ENCODE measurements at places on chromosomes 5 and 9.

DNA sequence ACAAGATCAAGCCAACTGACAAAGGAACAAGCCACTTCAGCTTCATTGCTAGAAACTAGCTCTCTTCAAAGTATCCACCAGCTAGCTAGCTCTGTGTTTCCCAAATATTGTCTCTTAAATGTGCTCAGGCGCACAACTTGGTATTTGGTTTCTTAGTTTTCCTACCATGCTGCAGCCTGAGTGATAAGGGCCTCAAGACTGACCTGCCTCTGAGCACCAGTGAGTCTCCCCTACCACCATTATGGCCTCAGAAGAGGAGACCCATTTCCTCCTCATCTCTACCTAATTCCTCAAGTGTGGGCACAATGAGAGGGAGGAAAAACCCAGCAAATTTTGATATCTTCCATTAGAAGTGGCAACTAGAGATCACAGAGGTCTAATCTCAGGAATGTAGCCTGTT lies 34.6 kb upstream of the KIF2A start:
- no peak for DNase-seq

DNA sequence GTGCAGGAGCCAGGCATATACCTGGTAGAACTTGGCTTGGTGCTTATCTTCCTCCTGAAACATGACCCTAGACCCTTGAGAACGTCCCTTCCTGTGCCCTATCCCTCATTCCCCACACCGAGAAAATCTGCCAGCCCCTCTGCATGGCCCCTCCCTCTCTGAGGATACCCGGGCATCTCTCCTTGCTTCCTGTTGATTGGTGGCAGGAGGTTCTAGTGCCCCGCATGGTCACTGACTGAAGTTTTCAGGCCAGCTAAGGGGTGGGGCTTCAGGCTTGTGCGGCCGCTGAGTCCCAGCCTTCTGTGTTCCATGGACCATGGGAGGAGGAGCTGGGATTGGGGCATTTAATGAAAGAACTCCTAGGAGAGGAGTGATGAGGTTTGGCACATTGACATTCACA lies 22.8 kb downstream of the IGIP start:
- no peak for DNase-seq

- DNase-seq: peak; percentile 37
Observed at GRCh38 chr9:121819428-121820231, 168.2 kb downstream of the DAB2IP start.

DNA sequence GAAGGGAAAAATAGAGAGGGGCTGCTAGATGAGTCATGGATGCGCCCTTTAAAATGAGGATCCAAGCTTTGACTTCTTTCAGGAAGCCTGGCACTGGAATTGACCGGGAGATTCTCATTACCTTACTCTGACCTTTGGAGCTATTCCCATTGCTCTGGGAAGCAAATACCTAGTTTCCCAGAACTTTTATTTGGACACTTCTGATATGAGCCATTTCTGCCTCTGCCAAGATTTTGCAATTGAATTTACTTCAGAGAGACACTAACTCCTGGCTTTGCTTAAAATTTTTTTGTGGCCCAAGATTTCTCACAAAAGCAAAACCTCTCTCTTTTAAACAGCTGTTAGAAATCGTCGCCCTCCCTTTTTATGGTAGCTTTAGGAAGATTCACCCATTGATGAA lies 15.7 kb upstream of the AGXT2 start:
- no peak for DNase-seq

- no peak for DNase-seq
Observed at GRCh38 chr5:142399891-142400290, 75.1 kb upstream of the SPRY4 start.

- no peak for DNase-seq
Observed at GRCh38 chr9:83622433-83622938, 457 bp upstream of the IDNK start.

DNA sequence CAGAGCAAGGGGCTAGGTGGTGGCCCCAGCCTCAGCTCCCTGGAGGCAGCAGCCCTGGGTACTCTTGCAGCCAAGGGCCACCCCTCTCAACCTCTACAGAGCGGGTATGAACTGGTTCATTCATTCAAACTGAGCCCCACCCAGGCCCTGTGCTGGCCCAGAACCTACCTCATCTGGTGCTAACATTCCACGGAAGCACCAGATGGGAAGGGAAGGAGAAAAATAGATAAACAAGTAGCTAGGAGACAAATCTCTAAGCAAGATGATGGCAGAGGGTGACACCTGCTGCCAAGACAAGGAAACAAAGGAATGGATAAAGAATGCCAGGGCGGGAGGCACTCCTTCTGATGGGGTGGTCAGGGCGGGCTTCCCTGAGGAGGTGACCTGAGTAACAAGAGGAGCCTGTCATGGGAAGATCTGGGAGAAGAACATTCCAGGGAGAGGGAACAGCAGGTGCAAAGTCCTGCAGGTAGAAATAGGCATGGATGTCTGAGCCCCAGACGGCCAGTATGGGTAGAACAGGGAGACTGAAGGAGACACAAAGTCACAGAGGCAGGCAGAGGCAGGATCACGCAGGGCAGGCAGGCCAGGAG lies 6.1 kb downstream of the ST6GALNAC4 start:
- no peak for DNase-seq

DNA sequence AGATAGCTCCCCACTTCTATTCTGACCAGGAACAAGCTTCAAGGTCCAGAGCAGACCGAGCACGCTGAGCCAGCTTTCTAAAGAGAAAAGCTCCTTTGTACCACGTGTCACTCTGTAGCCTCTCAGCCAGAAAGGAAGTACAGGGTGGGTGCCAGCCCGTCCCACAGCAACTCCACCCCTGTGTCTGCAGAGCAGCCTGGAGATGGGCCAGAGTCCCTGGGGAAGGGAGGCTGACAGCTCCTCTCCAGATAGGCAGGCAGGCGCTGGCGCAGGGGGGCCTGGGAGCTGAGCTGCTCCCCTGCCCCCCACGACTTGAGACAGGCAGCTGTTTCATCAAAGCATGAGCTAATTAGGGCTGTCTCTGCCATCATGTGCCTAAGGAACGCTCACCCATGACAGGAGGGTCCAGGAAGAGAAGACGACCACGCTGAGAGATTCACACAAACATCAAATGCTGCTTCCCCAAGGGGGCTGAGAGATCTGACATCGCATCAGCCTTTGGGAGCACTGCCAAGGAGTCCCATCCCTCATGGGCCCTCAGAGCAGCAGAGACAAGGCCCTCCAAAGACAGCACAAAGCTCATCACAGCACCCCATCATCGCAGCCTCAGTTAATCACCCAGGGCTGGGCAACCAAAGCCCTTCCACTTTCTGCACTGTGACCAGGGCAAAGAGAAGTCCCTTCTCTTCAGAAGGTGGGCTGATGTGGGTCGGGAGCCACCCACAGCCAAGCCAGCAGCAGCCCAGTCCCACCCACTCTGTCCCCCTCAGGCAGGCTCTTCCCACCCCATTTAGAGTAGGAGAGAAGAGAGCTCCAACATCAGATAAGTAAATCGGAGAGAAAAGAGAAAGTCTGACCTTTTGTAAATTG lies 78.5 kb upstream of the LRRTM2 start:
- DNase-seq: peak; percentile 83

- DNase-seq: peak; percentile 16
Observed at GRCh38 chr5:179974946-179975712, 67.4 kb upstream of the TBC1D9B start.

GRCh38 chr5:160850421-160850820 lies 1.6 kb downstream of the ATP10B start:
- peak; percentile 67 for DNase-seq

- peak; percentile 81 for DNase-seq
Observed at GRCh38 chr5:109900911-109901627, 211.3 kb downstream of the MAN2A1 start.

All from large intestine (tissue), 12 donors.